ENCODE measurements at places on chromosomes 3 and 15. TPM values are rescaled to one million over a fixed set of nuclear protein-coding genes. Genes with fewer than 3 reads are reported as not detected.

The EEF1AKMT4 gene
- total RNA-seq, result 7.0 TPM

The HIGD2B gene
- total RNA-seq, result not detected

The CACNA2D2 gene
- total RNA-seq, result 0.68 TPM

The DPPA2 gene
- total RNA-seq, result not detected

The FBXW12 gene
- 0.55 TPM for total RNA-seq

The ABHD2 gene
- 52.4 TPM for total RNA-seq

The SACM1L gene
- 29.8 TPM for total RNA-seq

All from A673 (cell line).